IMR-90 (cell line): ENCODE measurements at places on chromosomes 2 and 18.

DNA sequence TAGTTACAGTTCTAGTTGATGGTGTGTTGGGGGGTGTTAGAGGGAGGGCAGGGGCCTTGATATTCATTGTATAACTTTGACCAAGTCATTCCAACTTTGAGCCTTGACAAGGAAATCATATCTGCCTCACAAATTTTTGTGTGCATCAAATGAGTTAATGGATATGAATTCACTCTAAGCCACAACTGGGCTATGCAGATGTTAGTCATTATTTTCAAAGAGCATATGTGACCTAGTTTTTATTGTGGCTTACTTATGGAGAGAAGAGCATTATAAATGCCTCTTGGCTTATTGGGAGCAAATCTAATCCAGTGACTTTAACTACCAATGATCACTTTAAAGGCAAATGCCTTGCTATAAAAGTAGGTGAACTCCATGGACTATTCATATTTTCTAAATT is 250.2 kb downstream of the LPIN1 start:
- peak; percentile 71 for DNase-seq

DNA sequence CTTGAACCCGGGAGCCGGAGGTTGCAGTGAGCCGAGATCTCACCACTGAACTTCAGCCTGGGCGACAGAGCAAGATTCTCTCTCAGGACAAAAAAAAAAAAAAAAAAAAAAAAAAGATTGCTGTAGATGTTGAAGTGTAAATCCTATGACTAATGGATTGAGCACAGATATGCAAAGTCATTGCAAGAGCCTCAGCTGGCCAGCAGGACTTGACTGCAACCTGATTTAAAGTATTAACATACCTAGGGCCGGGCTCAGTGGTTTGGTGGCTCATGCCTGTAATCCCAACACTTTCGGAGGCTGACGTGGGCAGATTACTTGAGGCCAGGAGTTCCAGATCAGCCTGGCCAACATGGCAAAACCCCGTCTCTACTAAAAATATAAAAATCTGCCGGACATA is 103.4 kb upstream of the MSH2 start:
- peak; percentile 86 for DNase-seq

- no peak for DNase-seq
These were observed 83.7 kb upstream of the B3GNT2 start for GRCh38 chr2:62112179-62112578.

- no peak for DNase-seq
These were observed 170.5 kb downstream of the TGIF1 start for GRCh38 chr18:3620146-3621119.

DNA sequence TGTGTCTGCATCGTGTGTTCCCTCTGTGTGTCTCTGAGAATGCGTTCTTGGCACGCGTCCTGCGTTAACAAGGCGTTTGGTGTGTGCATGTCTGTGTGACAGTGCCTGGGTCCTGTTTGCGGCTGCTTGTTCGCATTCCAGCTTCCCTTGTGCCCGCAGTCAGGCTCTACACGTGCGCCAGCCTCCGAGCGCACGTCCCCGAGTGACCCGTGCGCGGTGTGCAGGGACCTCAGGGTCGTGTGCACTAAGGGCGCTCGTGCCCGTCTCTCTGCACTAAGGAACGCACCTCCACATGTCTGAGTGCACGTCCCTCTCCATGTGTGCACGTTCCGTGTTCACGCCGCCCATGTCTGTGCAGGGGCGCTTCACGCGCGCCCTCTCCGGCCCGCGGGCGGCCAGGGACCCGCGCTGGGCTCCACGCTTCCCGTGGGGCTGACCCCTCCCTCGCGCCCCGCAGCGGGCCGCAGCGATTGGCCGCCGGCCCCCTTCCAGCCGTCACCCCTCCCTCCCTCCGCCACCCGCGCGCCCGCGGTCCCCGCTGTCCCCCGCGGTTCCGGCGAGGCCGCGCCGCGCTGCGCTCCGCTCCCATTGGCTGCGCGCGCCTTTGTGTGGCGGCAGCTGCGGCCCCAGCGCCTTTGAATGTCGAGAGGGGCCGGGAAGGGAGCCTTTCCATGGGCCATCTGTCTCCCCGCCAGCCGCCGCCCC is 229.4 kb downstream of the HAUS1 start:
- no peak for DNase-seq

DNA sequence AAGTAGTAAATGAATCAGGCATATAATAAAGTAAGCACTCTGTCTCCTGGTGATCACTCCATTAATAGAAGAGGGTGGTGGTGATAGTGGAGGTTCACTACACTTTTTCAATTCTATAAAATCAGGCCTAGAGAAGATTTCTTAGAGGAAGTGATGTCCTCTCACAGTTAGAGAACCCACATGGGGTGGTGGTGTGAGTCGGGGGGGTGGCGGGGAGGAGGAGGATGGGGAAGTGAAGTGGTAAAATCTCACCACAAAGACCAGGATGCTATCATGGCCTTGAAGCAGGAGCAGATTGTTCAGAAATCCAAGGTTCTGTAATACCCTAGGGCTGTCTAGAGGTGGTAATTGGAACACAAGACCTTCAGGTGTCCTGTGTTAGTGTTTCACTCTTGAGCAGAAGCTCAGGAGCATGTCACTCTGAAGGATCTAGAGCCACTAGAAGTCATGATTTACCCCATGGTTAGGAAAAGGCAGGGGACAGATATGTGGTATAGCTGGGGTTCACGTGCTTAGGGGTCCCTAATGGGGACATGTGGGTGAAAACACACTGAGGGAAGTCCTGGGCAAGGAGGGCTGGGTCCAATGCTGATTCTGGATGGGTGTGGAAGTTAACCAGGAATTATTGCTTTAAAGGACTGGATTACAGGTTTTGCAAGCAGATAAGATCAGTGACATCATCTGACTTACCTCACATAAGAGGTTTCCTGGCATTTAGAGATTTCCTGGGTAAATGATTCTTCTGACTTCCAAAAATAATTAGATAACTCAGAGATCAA is 31.0 kb downstream of the RNF125 start:
- no peak for DNase-seq

DNA sequence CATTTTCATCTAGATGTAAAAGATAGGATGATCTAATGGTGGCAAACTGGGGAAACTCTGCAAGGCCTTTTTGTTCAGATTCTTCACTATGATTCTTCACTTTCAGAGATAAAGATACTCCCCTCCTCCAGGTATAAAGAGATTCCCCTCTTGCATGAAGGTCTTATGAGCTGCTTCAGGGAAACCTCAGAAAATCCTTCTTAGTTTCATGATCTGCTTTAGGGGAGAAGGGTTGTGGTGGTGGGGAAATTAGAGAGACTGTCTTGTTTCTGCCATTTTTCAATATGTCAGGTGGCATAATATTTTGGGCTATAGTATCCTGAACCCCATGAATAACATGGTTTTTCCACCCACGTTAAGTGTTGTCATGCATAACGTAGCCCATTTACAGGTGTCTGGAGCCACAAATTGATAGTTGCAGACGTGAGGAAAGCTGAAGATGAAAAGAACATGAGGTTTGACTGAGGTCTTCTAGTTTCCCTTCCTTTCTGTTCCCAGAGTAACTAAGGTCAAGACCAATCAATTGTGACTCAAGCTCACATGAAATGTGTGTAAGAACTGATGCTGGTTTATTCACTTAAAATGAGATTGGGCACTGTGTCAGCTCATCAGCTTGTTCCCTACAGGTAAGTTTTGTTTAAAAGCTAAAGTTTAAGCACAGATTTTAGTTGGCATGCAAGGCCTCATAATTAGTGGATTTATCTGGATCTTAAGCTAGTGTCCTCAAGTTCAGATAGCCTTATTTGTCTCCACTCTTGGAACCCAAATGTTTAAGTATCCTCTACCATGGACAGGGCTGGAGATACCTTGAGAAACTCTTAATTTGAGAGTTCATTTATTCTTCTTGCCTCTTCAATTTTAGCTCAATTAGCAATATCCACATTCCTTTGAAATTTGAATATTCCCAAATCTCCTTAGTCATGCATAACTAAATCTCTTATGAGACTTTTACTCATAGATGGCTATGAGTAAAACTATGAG is 304.5 kb upstream of the FANCL start:
- no peak for DNase-seq

DNA sequence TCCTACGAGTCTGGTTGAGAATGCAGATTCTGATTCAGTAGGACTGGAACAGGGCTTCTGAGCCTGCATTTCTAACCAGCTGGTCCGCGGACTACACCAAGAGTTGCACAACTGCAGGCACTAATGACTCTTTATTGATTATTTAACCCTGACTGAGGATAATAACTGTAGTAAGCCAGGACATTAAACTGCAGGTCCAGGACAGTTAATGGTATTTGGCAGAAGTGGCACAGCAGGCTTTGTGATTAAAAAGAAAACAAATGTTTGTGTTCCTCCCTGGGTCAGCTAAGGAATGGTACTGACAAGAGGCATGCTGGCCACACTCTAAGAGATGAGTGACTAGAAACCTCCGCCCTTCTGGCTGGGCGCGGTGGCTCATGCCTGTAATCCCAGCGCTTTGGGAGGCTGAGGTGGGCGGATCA is 59.4 kb downstream of the ALPK2 start:
- DNase-seq: no peak

DNA sequence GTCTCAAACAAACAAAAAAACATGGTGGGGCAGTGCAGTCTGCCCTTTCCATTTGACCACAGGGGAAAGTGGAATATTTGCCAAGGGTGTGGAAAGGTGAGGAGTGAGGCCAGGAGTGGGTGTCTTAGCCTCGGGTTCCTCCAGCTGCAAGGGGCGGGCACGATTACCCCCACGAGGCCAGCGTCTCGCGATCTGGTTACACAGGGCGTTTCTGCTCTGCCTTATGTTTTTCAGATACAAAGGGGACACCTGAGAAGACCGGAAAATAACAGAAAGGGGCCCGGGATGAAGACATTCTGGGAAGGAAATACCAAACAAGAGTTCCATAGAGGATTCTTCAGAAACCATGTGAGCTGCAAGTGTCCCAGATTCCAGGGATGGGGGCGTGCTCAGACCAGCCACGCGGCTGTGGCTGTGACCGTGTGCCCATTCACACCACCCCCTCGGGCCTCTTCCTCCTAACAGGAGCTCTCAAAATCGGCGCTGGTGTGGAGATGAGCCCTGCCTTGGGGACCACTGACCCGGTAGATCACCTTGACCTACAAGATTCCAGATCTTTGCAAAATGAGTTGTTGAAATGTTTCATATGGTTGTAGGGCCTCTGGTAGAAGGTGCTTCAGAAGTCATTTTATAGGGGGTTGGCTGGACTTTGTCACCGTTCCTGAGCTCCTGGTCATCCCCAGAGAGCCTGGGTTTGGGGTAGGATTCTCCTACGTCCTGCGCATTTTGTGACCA is 34.2 kb downstream of the FAM178B start:
- DNase-seq: no peak

GRCh38 chr2:184463102-184463865 is 135.0 kb upstream of the ZNF804A start:
- no peak for DNase-seq

DNA sequence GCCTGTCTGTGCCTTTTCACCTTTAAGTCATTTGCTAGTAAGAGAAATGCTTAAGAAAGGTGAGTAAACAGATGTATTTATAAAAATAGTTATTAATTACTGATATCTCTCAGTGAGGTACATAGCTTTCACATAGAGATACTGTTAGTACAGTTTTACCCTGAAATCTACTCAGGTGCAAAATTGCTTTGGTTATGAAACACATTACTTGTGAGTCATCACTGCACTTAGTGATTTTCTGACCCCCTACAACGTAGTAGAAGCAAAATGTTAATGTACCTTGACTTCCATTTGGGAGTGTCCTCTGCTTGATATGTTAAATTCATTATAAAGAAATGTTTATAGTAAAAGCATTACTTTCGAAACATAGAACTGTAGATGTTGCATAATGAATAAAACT is 6.5 kb downstream of the GLS start:
- DNase-seq: peak; percentile 36

DNA sequence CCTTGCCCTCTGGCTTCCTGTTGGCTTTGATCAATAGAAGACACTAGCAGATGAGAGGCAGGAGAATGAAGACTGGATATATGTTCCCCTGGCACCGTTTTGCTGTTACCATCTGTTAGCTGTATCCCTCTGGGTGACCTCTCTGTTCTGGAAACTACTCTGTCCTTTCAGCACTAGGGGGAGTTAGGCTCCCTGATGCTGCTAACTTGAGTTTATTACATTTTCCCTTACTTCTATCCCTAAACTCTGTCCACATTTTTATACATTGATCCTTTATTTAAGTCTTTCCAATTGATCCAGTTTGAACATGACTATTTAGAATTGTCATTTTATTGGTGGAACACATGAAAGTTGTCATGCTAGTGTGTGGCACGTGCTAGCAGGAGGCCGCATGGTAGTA is 1014.3 kb upstream of the CDH2 start:
- peak; percentile 45 for DNase-seq

DNA sequence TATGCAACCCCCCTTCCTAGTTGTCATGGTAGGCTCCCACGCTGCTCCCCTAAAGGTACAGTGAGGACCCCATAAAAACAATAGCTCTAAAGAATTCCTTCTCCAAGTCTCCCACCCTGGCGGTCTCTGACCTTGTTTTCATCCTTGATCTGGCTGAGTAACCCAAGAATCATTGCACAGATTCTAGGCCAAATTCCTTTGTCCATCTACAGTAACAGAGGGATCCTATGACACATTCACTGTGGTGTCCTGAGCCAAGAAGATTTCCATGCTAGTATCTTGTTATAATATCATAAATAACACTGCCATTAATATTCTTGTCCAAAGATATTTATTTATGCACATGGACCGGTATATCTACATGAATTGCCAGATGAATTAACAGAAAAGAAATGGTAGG is 240.2 kb downstream of the CYP26B1 start:
- no peak for DNase-seq

DNA sequence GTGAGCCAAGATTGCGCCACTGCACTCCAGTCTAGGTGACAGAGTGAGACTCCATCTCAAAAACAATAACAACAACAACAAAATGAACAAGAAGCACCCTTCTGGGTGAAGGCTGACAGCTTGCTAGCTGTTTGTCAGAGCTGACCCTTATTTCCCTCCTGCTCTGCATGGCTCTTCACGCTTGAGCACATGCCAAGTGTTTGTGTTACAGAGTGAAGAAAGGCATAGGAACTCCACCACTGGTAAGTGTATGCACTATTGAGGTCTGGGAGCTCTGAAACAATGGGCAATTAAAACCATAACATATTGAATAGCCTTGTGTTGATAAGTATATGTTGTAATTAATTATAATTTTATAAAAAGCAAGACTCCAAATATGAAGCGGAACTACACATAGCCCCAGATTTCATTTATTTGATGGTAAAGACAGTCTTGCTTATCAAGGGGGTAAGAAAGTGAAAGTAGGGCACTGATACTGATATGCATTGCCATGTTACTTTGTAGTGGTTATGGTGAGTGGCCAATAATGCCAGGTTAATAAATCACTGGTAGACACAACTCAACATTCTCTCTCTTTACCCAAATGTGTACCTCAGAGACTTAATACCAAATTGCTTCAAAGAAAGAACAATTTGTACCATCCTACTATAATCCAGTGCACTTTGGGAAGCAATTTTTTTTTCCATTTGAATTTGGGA is 163.4 kb downstream of the VWC2L start:
- DNase-seq: no peak

GRCh38 chr2:144466637-144467036 is 53.3 kb downstream of the ZEB2 start:
- DNase-seq: no peak

GRCh38 chr2:208252716-208253492 is 2.0 kb downstream of the IDH1 start:
- DNase-seq: no peak

GRCh38 chr18:34647251-34647650 is 62.8 kb upstream of the DTNA start:
- DNase-seq: no peak
